Stimulated activated CD4-positive, alpha-beta T cell treated with anti-CD3 and anti-CD28 coated beads, Interleukin-1b, Interleukin-23, amount 100 ng/mL, for 24 hours (primary cell): ENCODE measurements at places on chromosomes 7 and 10.

- no peak for DNase-seq
Measured at GRCh38 chr10:74187237-74187636, 36.2 kb downstream of the ADK start.

DNA sequence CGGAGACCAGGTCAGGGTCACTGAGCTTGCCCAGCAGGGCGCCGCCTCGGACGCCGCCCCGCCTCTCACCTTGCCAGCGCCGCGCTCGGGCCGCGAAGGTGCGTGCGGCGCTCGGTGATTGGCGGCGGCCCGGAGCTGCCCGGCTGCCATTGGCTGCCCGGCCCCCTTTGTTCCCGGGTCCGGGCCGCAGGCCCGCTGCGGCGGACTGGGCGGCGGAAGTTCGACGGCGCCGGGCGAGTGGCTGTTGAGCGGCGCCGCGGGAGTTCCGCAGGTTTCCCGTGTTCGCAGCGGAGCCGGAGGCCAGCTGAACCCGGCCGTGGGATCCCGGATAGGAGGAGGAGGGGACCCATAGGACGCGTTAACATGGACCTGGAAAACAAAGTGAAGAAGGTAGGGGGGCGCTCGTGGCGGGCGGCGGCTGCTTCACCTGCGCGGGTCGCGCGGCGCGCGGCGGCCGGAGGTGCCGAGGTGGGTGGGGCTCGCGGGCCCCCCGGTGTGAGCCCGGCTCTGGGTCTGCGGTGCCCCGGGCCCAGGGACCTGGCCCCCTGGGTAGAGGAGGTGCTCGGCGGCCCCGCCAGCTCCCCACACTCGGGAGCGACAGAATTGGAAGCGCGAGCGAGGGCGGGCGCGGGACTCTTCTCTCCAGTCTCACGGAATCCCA lies at the start of gene TES:
TSS of gene TES (plus strand) at position 195 of the 661 bp plus-strand sequence. CDS start at position 364, 169 bp downstream.
- DNase-seq, result peak; percentile 58

DNA sequence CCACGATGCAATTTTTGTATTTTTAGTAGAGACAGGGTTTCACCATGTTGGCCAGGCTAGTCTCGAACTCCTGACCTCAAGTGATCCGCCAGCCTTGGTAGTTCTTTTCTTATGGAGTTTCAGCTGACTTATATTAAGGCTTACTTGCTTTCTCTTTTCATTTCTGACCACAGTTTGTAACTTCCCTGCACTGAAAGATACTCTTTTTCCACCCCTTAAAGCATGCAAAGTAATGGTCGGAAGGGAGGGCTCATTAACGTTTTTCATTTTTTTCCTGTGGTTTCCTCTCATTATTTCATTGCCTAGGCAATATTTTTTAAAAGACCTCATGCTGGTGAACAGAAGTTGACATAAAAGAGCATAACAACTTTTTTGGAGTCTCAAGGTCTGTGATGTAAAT lies 27.0 kb downstream of the ADRB1 start:
- no peak for DNase-seq

- no peak for DNase-seq
Measured at GRCh38 chr10:17074541-17074847, 55.1 kb downstream of the CUBN start.

- no peak for DNase-seq
Measured at GRCh38 chr7:158106272-158106671, 481.4 kb downstream of the PTPRN2 start.

GRCh38 chr7:80819503-80819902 lies 99.3 kb downstream of the SEMA3C start:
- no peak for DNase-seq

- no peak for DNase-seq
Measured at GRCh38 chr10:8435186-8436055, 380.9 kb downstream of the GATA3 start.

- DNase-seq, result no peak
Measured at GRCh38 chr10:11238893-11239292, 221.2 kb downstream of the CELF2 start.

GRCh38 chr7:149824748-149825566 lies 13.2 kb upstream of the ZNF862 start:
- no peak for DNase-seq

GRCh38 chr7:130069179-130069977 lies 956 bp upstream of the KLHDC10 start:
- DNase-seq, result no peak

GRCh38 chr7:158345731-158346130 lies 241.9 kb downstream of the PTPRN2 start:
- DNase-seq, result no peak

- peak; percentile 40 for DNase-seq
Measured at GRCh38 chr10:3068201-3068967, 1.0 kb downstream of the PFKP start.

- DNase-seq, result no peak
Measured at GRCh38 chr10:124149189-124150042, 56.0 kb upstream of the CHST15 start.

- no peak for DNase-seq
Measured at GRCh38 chr7:117165656-117166055, 157.2 kb downstream of the WNT2 start.

- no peak for DNase-seq
Measured at GRCh38 chr7:145169908-145170307, 334.1 kb upstream of the TPK1 start.

DNA sequence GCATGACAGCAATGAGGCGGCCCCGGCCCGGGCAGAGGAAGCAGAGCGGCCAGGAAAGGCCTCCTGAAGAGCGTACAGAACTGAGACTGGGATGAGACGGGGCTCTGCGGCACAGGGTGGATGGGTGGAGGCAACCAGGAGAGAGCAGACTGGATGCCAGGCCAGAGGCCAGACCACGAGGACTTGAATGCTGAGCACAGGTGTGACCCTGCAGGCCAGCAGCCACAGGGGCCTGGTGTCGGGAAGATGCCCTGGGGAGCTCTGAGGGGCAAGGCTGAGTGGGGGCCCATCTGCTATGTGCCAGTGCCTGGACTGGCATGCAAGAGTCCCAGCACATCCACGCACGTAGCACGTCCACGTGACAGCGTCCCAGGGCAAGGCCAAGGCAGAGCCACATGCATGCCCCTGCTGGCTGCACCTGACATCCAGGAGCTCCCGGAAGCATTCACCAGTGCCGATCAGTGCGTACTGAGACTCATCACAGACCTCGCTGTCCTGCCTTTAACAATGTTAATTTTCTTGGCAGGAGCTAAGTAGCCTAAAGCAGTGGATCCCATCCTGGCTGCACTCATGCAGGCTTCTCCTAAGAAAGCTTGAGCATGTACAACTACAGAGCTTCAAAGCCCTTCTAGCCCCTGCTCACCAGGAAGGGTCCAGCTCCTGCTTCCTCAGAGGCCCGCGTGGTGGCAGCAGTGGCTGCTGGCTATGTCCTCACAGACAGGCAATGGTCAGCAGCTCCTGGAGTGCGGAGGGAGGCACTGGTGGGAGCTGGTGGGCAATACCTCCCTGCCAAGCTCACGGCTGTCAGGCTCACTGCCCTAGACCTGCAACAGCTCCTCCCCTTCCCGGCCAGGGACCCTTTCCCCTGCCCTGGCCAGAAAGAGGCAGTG lies 18.0 kb downstream of the GRID1 start:
- DNase-seq, result no peak

DNA sequence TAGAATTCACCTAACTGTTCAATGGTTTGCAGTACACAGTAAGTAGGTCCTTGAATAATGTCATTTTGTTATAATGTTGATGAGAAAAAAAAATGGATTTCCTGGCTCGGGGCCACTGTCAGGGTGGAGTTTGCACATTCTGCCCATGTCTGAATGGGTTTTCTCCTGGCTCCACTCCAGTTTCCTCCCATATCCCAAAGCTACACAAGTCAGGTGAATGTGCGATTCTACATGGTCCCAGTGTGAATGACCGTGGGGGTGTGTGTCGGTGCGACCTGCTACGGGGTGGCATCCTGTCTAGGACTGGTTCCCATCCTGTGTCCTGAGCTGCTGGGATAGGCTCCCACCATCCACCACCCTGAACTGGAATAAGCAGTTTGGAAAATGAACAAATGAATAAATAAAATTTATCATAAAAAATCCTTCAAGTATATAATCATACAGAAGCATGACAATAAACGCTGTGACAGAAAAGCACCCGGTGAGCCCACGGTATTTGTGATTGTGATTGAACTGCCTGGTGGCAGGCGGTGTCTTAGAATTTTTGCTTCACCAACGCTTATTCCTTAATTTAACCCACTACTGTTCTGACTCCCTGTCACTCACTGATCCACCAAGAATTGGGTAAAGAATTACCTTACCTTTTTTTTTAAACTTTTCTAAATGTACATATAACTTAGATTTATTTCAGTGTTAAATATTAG lies 114.1 kb downstream of the ICA1 start:
- DNase-seq, result no peak

DNA sequence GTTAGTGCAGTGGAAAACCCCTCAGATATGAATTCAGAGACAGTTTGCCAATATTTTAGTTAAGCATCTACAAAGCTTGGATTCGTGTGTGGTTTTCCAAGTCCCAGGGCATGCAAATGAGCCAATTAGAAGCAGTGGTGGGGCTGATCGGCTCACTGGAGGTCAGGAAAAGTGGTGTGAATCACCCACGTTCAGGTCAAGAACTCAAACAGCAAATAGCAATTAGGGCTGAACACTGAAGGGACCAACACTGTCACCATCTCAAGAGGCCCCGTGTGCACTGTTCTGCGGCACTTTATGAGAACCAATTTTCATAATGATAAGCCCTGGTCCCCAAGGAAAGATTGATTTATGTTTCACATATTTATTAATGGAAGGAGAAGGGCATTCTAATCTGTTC lies 68.9 kb downstream of the ADARB2 start:
- no peak for DNase-seq

DNA sequence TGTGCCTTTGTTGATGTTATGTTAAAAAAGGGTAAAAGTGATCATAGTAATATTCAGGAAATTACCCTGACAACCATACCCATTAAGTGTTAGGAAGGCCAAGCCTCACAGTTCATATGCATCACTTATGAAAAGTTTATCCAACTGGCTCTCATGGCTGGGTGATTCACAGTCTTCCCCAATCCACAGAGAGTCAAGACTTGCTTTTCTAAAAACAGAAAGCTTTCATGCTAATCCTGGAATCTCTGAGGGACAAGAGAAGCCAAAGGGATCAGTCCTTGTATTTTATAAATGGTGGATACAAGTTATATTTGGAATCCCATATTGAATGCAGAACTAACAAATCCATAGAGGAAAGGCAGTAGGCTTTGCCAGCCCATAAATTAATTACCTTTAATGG lies 218.3 kb downstream of the JAZF1 start:
- no peak for DNase-seq

DNA sequence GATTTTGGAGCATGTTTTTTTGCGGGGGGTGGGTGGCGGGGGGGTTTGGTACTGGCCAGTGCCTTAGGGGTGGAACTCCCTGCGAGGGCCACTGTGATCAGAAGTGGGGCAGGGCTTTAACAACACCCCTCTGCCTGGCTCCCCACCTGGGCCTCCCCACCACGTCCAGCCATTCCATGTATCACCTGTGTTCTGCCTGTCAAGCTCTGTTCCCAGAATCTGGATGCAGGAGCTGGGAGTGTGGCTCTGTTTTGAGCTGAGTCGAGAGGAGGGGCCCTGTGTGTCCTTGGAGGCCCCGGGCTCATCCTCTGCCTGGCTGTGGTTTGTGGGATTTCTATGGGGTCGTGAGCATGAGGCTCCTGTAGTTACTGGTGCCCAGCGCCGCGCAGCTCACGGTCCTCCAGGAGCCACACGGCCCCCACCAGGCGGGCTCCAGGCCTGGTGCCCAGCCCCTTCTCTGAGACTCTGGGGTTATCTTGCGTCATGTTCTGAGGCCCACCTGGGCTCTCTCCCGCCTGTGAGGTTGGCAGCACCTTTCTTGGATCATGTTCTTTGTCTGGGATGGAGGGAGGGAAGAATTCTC lies 29.6 kb downstream of the PFKFB3 start:
- DNase-seq, result no peak

- no peak for DNase-seq
Measured at GRCh38 chr10:1037098-1037497, 11.4 kb upstream of the IDI2 start.

DNA sequence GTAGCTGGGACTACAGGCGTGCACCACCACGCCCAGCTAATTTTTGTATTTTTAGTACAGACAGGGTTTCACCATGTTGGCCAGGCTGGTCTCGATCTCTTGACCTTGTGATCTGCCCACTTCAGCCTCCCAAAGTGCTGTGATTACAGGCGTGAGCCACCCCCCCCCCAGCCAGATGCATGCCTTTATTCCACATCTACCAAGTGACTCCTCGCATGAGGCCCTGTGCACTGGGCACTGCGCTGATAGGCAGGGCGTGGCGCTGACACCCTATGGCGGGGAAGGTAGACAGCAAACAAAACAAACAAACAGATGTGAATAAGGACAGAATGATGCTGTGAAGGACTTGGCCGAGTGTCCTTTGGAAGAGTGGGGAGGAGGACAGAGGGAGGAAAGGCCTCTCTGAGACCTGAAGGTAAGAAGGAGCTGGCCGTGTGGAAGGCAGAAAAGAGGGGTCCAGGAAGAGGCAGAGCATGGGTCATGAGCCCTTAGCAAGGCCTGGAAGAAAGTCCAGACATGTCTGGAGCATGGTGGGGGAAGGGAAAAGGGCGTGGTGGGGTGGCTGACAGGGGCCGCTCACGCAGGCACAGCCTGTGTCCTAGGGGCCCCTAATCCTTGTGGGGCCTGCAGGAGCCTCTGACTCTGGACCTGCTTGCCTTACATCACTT lies 47.5 kb upstream of the CACUL1 start:
- no peak for DNase-seq

- DNase-seq, result no peak
Measured at GRCh38 chr10:2494399-2494798, 572.9 kb upstream of the PFKP start.

DNA sequence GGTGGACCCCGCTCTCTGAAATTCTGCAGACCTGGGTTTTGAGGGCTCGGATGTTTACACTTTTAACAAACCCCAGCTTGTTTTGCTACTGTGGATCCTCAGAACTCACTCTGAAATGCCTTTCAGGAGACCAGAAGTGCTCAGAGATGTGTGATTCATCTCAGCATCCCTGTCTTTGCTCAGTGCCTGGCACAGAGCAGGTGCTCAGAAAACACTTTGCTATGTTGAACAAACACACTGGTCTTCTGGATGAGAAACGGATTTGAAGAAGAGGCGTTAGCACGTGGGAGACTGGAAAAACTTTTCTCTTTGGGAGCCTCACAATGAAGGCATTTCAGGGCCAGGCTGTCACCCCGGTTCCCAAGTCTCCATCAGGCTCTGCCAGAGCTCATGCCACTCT lies 53.3 kb downstream of the SH3PXD2A start:
- DNase-seq, result no peak

- no peak for DNase-seq
Measured at GRCh38 chr10:11425296-11425610, 186.2 kb downstream of the USP6NL start.
